ENCODE measurements at places on chromosomes 7 and 10.

DNA sequence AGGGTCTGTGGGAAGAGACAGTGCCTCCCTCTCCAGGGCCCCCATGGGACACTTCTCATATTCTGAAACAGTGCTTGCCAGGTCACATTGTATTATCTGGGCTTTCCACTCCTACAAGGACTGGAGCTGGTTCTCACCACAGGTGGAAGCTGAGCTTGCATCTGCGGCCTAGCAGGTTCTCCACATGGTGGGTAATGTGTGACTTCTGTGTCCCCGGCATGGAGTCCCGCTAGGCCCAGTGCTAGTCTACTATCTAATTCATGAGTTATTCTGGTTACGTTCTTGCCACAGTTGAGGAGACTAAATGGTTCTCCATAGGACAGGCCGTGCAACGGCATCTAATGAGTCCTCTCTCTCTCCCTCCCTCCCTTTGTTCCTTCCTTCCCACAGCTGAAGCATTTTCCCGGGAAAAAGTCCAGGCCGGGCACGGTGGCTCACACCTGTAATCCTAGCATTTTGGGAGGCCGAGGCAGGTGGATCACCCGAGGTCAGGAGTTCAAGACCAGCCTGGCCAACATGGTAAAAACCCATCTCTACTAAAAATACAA lies 27.7 kb downstream of the PRLHR start:
- DNase-seq: no peak

DNA sequence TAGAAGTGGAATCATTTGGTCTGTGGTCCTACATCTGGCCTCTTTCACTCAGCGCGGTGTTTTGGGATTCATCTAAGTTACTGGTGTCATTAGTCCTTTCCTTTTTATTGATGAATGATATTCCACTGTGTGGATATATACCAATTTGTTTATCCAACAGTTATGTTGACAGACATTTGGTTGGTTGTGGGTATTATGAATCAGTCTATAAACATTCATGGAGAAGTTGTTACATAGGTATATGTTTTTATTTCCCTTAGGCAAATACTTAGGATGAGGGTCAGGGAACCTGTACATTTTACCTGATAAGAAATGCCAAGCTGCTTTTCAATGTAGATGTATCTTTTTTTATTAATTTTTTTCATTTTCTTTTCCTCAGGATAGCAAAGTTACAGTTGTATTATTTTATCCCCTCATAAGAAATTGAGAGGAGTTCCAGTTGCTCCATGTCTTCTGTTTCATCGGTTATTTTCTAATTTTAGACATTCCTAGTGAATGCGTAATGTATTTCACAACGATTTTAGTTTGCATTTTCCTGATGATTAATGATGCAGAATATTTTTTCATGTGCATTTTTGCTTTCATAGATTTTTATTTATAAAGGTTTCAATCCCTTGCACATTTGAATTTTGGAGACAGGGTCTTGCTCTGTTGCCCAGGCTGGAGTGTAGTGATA lies 203.8 kb upstream of the SH2B2 start:
- peak; percentile 32 for DNase-seq

DNA sequence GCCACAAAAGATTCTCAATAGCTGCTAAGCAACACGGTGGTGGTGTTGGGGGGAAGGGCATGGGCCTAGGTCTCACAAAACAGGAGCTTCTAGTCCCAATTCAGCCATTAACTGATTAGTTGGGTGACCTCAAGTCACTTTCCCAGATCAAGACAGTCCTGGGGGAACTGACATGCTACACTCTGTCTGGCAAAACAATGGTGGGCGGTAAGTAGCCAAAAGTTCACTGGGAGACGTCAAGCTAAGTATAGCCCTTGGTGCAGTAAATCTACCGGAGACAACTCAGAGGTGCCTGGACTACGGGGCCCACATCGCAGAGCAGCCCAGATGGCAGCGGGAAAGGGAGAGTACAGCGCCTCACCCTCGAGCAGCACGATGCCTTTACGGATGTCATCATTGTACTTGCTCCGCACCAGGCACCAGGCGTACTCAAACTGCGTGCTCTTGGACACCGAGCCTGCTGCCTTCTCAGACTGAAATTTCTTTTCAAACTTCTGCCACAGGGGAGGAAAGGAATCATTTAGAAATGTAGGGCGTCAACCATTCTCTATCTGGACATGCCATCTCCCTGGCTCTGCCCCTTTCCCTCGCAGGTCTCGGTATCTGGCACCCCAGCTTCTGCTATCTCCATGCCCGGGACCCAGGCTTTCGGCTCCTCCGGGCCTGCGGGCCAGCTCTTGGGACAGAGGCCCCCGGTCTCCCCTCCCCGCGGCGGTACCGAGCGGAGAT lies 1.1 kb downstream of the FIS1 start:
- no peak for DNase-seq

GRCh38 chr10:30791197-30791611 lies 161.7 kb upstream of the LYZL2 start:
- no peak for DNase-seq

DNA sequence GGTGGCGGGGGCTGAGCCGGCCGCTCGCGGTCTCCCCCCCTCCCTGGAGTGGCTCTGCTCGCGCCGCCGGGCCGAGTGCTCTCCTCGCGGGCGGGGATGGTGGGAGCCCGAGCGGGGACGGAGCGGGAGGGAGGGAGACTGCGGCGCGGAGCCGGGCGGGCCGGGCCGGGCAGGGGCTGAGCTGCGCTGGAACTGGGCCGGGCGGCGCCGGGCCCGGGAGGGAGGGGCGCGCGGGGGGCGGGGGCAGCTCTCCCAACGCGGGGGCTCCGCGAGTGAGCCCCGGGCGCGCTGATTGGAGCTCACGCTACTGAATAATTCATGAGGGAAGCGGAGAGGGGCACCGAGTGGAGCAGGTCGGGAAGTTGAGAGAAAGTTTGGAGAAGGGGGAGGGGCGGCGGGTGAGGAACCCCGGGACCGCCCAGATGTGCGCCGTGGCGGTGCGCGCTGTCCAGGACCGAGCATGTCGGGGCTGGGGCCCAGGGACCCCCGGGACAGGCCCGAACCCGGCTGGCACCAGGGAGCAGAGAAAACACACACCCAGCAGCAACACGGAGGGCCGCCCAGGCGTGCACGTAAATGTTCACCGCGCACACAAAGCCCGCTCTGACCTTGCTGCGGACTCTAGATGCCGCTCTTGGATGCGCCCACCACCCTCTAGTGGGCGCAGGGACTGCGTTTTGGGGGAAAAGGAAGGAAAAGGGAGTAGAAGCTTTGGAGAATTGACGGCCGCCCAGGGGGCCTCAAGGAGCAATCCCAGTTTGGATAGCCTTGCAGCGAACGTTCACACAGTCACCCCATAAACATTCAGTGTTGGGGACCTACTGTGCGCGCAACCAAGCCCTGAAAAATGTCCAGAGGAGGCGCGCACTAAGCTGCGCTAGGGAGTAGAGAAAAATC lies at the start of gene EPHB4:
EPHB4 (minus strand) TSS at position 194 of the 897 bp plus-strand sequence. CDS start 493 bp downstream, outside the sequence.
- DNase-seq: peak; percentile 93

DNA sequence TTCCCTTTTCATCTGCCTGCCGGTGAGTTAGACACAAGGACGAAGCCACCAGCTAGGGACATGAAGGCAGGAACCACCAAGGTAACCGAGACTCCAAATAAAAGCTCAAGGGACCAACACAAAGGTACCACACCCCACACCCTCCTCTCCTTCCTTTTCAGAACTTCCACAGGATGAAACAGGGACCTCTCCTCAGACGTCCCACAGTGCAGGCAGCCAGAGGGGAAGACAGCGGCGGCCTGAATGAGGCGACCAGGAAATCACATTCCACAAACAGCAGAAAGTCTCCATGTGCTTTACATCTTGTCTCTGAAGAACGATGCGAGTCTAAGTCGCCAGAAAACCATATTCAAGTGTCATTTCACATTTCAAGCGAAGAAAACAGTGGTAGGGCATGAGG lies 97.8 kb downstream of the DIP2C start:
- no peak for DNase-seq

- no peak for DNase-seq
Observed at GRCh38 chr7:136342251-136342650, 365.1 kb upstream of the MTPN start.

GRCh38 chr7:22117222-22117621 lies 171.5 kb upstream of the CDCA7L start:
- DNase-seq: no peak

- peak; percentile 69 for DNase-seq
Observed at GRCh38 chr7:129702316-129702715, 90.8 kb downstream of the NRF1 start.

- DNase-seq: no peak
Observed at GRCh38 chr10:131019696-131020095, 291.8 kb downstream of the TCERG1L start.

- no peak for DNase-seq
Observed at GRCh38 chr7:117169907-117170306, 153.0 kb downstream of the WNT2 start.

DNA sequence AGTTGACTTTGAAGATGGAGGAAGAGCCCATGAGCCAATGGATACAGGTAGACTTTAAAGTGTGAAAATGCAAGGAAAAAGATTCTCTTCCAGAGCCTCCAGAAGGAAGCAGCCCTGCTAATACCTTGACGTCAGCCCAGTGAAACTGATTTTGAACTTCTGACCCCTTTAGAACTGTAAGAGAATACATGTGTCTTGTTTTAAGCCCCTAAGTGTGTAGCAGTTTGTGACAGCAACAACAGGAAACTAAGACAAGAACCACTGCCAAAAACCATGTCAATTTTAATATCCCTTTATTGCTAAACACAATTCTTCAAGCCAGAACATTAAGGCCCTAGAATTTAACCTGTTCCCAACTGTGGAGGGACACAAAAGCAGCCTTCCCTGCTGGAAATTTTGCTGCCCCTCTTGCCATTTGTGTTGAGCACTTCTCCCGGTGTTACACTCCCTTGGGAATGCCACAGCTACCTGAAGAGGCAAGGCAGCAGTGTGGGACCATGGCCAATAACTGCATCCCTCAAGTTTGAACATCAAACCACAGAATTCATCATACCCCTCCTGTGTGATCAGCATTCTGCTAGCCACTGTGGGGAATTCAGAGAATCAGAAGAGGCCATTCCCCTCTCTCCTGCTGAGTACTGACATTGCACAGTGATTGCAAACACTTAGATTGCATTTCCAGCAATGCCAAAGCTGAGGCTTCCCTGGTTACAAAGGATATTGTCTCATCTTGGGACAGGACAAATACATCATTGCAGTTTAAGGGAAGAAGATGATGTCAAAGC lies 12.3 kb upstream of the CCDC172 start:
- DNase-seq: peak; percentile 19

GRCh38 chr7:1144269-1144771 lies 15.7 kb downstream of the ZFAND2A start:
- DNase-seq: peak; percentile 24

DNA sequence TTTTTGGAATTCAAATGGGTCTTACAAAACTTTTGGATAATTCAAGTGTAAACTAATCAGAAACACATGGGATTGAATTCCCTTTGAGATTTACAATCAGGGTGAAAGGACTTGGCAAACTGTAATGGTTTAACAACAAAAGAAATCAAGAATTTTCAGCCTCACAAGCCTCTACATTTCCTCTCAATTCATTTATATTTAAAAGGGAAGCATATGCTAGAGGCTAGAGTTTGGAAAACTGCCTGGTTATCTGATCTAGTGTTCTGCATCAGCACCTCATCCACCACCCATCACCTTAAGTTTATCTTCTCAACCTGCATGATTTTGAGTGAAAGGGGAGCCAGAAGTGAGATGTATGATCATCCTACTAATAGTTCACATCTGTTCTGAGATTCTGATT lies 120.7 kb downstream of the TES start:
- DNase-seq: no peak

DNA sequence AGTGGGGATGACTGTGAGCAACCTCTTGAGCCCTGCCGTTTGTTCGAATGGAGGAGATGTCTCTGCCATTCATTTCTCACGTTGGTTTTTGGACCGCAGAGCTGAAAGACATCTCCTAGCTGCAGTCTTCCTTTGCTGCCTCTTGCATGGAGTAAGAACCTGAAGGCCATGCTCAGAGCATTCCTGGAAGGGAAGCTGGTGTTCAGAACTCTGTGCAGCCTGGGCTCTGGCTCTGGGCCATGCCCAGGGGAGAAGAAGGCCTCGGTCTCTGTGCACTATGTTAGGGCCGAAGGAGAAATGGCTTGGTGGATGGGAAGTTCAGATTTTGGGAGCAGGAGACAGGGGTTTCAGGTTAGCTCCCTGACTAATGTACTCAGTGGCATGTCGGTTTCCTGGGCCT lies 22.9 kb downstream of the SFTPD start:
- DNase-seq: no peak

DNA sequence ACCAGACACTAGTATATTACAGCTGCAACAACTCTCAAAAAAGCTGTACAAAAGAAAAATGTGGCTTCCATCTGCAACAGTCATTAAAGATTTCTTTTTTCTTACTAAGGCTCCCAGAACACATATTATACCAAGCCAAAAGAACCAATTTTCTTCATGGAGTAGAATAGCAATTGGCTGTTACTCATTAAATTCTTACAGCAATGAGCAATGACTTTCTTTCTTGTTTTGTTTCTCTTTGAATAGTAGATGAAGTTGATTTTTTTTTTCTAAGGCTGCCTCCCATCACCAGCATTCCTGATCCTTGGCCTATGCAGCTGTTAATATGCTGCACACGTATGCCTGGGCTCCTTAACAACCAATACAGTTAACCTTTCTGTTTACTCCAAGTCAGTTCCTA lies 36.6 kb upstream of the SPOCK2 start:
- peak; percentile 56 for DNase-seq

GRCh38 chr7:156374335-156374734 lies 266.2 kb upstream of the RNF32 start:
- no peak for DNase-seq

DNA sequence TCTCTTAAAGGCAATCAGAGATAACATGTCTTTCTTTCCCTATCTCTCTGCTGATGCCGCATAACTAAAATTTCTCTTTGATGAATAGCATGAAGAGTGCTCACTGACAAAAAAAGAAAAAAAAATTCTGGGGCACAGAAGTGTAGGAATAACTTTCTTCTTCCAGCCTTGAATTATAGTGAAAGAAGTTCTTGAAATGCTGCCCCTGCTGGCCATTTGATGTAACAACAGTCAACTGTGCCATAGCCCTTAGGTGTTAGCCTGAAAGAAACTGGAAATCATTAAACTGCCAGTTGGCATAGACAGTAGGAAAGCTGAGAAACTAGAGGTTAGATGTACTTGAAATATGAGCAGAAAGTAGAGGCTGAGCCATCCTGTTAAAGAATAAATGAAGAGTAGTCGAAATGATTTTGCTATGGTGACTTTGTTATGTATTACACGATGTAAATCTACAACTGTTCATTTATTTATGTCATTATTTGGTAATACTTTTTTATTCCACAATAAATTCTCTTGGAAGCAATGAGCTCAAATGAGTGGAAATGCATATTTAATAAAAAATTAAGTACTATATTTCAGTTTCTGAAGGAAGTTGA lies 48.3 kb upstream of the FAM171A1 start:
- peak; percentile 42 for DNase-seq

- DNase-seq: no peak
Observed at GRCh38 chr7:29854257-29854938, 48.1 kb downstream of the WIPF3 start.

DNA sequence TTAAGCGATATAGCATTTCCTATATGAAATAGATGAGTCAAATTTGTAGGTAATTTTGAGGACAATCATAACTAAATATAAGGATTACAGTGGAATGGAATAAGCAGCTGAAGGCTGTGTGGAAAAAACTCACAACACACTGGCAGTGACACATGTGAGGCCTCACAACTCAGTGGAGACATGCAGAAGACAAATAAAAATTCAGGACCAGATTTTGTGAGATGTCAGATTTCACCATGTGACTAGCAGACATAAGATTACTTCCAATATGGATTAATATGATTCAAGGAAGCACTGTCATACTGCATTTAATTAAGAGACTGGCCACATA lies 17.6 kb downstream of the ERLIN1 start:
- no peak for DNase-seq

- no peak for DNase-seq
Observed at GRCh38 chr10:3902054-3902808, 117.2 kb upstream of the KLF6 start.

All from fibroblast of skin of back (primary cell).